ENCODE measurements at places on chromosomes 6 and 20.

DNA sequence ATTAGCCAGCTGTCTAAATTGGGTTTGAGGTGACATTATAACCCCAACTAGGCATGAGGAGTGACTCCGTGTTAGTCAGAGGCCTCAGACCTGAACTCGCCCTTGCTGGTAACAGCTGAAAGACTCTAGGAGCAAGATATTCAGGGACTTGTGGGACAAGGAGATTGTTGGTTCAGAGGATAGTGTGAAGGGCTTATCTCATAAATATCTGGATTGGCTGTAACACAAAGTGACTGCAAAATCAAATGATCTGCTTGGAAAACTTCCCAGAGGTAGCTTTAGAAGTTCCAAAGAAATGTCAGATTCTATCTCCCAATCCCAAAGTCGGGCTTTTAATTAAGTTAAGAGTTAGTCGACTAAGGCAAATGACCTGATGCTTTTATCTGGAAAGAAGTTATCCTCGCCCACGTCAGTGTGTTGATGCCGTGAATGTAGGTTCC lies 72.4 kb downstream of the TULP4 start:
- H3K4me3 ChIP-seq: no peak overlapping the region
- H3K4me1 ChIP-seq: no peaks in the 10 kb centered on the region
- DNase-seq: no peak
- H3K27ac ChIP-seq: no peak overlapping the region
- no peaks in the 10 kb centered on the region for H3K36me3 ChIP-seq

GRCh38 chr6:129138739-129139405 lies 255.9 kb downstream of the LAMA2 start:
- no peak for DNase-seq
- no peaks in the 10 kb centered on the region for H3K36me3 ChIP-seq
- H3K4me1 ChIP-seq: peaks cover 17% of the 10 kb centered on the region
- H3K27me3 ChIP-seq: no peaks in the 10 kb centered on the region
- no peak overlapping the region for H3K4me3 ChIP-seq

- no peak overlapping the region for H3K4me3 ChIP-seq
- H3K36me3 ChIP-seq: no peaks in the 10 kb centered on the region
- H3K27me3 ChIP-seq: no peaks in the 10 kb centered on the region
Measured at GRCh38 chr6:106446287-106446885, 85.9 kb downstream of the CRYBG1 start.

GRCh38 chr20:32839227-32839981 lies 19.3 kb upstream of the EFCAB8 start:
- peaks cover 4% of the 10 kb centered on the region for H3K27me3 ChIP-seq
- DNase-seq: no peak
- H3K36me3 ChIP-seq: peaks cover 19% of the 10 kb centered on the region
- no peak overlapping the region for H3K4me3 ChIP-seq
- no peak overlapping the region for H3K27ac ChIP-seq

DNA sequence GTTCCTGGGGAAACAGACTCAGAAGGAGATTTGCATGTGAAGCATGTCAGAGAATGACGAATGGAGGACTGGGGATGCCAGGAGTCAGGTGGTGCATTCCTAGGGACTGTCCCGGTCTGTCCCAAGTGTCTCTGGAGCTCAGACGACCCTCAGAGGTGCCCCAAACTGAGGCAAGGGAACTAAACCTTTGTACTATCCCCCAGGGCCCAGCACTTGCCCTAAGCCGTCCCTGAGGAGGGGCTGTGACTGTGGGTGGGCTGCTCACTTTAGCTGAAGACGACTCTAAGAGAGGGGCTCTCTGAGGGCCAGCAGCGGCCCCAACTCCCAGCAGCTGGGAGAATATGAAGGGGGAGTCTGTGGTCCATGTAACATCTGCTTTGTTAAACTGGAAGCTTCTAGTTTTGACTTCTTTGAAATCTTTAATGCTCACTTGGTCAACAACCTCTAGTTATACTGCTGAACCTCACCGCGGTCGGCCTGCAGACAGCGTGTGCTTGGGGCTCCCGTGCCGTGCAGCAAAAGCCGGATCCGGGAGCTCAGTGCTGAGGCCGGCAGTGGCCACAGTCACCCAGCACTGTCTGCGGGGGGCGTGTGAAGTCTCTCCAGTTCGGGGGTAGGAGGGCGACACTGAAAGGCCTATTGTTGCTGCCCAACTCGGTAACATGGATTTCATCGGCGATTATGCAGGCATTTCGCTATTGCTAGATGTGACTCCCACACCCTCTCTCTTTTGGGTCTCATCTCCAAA lies 34.2 kb downstream of the TUBB2B start:
- peaks cover 1% of the 10 kb centered on the region for H3K27me3 ChIP-seq
- no peak overlapping the region for H3K4me3 ChIP-seq
- H3K27ac ChIP-seq: no peak overlapping the region
- peaks cover 3% of the 10 kb centered on the region for H3K4me1 ChIP-seq
- DNase-seq: no peak

All from endothelial cell (in vitro differentiated cells).